ENCODE measurements at places on chromosomes 5 and 9. TPM values are rescaled to one million over a fixed set of nuclear protein-coding genes. Genes with fewer than 3 reads are reported as not detected.

Gene GNA14
- not detected for total RNA-seq

Gene PCDHA9
- total RNA-seq, result 2.0 TPM

Gene PAPPA
- 219 TPM for total RNA-seq

Gene PCDHA7
- 1.4 TPM for total RNA-seq

Gene N4BP3
- total RNA-seq, result 0.44 TPM

Gene CDC20B
- total RNA-seq, result not detected

Gene ARRDC1
- total RNA-seq, result 27.3 TPM

Gene TMEM171
- total RNA-seq, result 3.6 TPM

Gene BHMT
- total RNA-seq, result not detected

Gene ADAMTS2
- 93.2 TPM for total RNA-seq

Gene ARAP3
- total RNA-seq, result 7.1 TPM

Gene F2RL1
- 1.9 TPM for total RNA-seq

Gene ASPN
- total RNA-seq, result 376 TPM

Gene RPS14
- 1,234 TPM for total RNA-seq

Gene ECSCR
- total RNA-seq, result not detected

Gene SLC25A2
- 0.48 TPM for total RNA-seq

Gene SOHLH1
- total RNA-seq, result not detected

Gene OGN
- total RNA-seq, result 27.4 TPM

Gene AK6
- total RNA-seq, result 32.5 TPM

Gene LCN10
- not detected for total RNA-seq

Gene SLC25A48
- total RNA-seq, result not detected

Gene SUSD3
- total RNA-seq, result not detected

Gene FGD3
- not detected for total RNA-seq

Gene FAT2
- total RNA-seq, result 2.2 TPM

Gene CARD6
- total RNA-seq, result 0.53 TPM

Gene PKD2L2
- not detected for total RNA-seq

Gene SOX30
- total RNA-seq, result not detected

Gene MRPS27
- 38.0 TPM for total RNA-seq

Gene CARD9
- total RNA-seq, result 2.4 TPM

Gene SV2C
- total RNA-seq, result not detected

Gene HK3
- not detected for total RNA-seq

Gene IL3
- total RNA-seq, result not detected

Gene CCDC192
- total RNA-seq, result not detected

Gene AHRR
- 17.3 TPM for total RNA-seq

Gene TLR4
- total RNA-seq, result 9.5 TPM

Gene CDH9
- total RNA-seq, result not detected

Gene DIPK1B
- 8.2 TPM for total RNA-seq

Gene NFIB
- 63.1 TPM for total RNA-seq

Gene TICAM2
- 4.0 TPM for total RNA-seq

Gene PCDHB8
- total RNA-seq, result 3.1 TPM

Gene SLC24A2
- not detected for total RNA-seq

Gene ENG
- total RNA-seq, result 89.5 TPM
